ENCODE measurements at places on chromosomes 6 and 20.

DNA sequence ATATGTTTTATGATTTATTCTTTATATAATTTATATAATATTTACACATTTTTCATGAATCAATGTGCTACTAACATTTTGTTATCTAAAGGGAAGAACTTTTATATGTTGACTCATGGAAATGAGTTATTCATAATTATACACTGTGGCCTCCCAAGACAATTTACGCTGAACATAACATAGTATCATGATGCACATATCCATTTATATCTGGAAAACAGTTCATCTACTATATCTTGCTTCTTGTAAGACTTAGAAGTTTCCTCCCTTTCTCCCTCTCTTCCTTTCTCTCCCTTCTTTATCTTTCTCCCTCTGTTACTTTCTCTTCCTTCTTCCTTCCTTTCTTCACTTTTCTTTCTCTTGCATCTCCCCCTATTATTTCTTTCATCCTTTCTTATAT is 1.1 kb upstream of the EYS start:
- no peak for DNase-seq

- DNase-seq = no peak
Measured at GRCh38 chr6:45552536-45552935, 174.8 kb upstream of the SUPT3H start.

DNA sequence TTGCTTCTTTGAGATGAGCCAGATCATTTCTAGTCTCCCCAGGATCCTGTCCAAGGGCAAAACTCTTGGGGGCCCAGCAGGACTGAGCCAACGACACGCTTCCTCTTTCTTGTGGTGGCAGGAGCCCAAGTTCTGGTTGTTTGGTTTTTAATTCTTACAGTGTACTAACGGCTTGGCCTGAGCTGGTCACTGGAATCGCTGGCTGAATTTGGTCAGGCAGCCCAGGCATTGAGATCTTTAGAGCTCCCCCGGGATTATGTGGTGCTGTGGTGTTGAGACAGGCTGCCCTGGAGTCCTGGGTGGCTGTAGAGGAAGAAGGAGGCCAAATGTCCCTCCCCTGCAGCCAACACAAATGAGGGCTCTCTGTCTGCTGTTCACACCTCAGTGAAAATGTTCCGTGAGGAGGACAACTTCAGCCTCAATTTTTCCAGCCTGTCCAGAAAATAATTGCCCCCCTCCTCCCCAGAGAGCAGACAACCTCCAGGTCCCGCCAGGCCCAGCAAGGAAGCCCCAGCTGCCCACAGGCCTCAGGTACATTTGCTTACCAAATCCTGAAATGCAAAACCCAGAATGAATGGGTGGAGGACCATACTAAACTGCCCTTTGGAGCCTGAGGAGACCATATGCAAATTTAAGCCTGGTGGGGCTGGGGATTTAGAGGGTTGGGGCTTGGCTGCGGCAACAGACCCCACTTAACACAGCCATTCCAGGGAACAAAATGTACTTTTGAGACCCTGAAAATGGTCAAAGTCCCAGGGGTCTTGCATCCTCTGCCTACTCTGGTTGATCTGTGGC is 23.6 kb downstream of the BNIP5 start:
- DNase-seq = peak; percentile 24

DNA sequence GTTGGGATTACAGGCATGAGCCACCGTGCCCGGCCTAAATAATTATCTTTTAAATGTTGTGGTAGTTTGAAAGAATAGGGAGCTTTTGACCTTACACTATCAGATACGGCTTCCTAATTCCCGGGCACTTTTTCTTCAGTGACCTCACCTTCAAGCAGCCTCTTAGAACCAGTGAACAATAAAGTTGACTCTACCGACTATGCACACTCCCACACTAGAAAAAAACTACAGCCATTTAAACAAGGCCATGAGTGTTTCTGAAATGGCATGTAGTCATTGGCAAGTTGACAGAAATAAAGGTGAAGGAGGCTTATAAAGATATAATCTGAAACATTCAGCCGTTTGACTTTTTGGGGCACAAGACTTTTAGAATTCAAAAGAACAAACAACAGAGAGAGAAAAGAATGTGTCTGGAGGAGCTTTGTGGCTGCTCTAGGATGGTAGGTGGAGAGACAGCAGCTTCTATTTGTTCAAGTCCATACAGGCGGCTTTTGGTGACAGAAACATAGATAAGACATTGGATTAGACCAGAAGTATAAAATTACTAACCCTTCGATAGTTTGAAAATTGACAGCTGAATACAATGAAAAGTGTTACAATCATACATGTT is 75.2 kb downstream of the GJA1 start:
- no peak for DNase-seq

DNA sequence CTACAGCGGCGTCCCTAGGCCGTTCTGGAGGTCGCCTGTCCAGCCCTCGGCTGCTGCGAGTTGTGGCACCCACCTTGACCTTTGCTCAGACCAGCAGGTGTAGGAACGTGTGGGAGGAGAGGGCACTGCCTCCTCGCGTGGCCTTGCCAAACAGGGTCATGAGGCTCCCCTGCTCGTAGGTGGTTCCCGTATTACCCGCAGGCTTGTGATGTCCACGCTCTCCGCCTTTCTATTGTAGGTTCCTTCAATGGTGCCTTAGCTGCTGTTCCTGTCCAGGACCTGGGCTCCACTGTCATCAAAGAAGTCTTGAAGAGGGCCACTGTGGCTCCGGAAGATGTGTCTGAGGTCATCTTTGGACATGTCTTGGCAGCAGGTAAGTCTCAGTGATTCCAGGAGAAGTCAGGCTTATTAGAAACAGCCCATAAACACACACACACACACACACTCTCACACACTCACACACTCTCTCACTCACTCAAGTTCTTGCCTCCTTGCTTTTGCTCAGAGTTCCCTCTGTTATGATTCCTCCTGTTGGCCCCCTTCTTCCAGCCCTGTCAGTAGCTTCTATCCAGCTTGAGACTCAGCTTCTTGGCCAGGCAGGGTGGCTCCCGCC is 942 bp downstream of the ACAT2 start:
- DNase-seq = no peak

DNA sequence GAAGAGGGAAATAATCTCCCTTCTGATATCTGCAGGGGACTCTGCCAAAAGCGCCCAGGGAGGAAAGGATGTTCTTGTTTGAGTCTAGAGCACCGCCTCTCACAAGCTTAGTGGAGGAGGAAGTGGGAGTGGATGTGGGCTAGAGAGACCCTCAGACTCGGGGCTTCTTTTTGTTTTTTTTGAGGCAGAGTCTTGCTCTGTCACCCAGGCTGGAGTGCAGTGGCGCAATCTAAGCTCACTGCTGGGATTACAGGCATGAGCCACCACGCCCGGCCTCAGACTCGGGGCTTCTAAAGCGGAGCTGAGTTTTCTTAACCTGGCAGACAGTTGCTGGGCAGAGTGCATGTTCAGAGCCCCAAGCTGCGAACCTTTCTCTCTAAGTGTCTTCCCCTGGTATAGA is 310.8 kb downstream of the BMP7 start:
- no peak for DNase-seq

DNA sequence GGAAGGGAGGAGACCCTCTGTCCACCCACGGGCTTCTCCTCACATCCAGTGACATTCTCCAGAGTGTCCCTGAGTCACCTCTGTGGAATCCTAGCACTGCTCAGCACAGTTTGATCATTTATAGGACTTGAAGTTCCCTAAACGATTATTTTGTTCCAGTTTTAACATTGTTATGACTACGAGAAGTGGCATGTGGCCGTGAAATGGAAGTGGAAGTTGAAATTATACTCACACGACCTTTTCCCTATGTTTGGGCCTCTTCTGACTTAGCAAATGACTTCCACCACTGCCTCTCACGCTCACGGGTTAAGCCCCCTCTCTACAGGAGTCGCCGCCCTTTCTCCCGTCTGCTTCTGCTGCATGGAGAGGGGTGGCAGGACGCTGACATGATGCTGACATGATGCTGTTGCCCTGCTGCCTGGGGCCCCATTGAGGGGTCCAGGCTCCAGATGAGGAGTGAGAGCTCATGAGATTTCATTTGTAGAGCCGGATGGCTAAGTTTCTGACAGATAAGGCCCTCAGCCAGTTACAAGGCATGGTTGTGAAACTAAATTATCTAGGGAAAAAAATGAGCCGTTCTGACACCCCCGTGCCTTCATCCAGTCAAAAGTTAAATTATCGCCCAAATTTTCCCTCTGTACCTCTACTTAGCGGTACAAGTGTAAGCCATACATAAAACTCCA is 153.6 kb upstream of the UST start:
- DNase-seq = no peak

GRCh38 chr6:41784581-41785171 is 2.8 kb upstream of the TOMM6 start:
- no peak for DNase-seq
